ENCODE measurements at places on chromosomes 7 and 10.

DNA sequence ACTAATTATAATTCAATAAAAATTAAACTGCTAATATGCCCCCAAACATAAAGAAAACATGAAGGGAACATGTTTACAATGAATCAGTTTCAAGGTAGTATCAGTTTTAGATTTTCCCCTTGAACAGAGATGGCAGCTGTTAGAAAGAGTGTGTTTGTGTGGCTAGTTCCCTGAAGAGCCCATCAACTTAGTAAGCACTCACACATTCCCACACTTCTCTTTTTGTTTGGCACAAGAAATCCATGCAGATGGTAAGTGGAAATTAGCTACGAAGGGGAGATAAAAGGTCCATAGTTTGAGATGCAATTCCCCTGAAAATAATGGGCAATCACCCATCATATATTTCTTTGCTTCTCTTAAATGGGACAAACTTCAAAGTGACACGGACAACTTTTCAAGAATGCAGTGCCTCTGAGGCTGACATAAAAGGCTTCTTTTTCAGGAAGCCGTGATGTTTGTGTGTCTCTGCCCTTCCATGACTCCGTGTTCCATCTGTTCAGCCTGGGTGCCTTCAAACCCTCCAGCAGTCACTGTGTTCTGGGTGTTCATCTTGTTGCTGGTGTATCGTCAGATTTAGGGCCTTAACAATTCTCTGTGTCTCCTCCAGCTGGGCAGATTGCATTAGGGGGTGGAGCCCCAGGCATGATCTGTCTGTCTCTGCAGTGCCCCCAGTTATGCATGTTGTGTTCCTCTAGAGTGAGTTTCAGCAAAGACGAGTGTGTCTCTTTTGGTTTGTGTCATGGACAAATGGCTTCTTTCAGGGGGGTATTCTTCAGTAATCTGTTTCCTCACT is 259.5 kb upstream of the NPY start:
- no peak for DNase-seq

DNA sequence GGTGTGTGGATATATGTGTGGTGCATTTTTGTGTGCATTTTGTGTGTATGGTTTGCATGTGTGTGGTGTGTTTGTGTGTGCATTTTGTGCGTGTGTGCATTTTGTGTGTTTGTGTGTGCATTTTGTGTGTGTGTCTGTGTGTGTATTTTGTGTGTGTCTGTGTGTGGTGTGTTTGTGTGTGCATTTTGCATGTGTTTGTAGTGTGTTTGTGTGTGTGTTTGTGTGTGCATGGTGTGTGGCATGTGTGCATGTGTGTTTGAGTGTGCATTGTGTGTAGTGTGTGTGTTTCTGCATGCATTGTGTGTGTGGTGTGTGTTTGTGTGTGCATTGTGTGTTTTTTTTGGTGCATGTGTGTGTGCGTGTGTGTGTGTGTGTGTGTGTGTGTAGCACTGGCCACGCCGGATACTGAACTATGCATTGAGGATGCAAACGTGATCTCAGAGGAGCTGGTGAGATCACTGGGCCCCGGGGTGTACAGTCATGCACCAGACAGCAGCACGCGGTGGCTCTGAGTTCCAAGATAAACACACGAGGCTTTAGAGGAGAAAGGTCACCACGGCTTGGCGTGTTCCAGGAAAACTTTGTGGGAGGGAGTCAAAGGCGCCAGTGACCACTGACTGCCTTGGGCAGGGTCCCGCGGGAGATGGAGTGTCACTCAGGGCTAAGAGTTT is 106.6 kb upstream of the SHH start:
- DNase-seq = no peak

DNA sequence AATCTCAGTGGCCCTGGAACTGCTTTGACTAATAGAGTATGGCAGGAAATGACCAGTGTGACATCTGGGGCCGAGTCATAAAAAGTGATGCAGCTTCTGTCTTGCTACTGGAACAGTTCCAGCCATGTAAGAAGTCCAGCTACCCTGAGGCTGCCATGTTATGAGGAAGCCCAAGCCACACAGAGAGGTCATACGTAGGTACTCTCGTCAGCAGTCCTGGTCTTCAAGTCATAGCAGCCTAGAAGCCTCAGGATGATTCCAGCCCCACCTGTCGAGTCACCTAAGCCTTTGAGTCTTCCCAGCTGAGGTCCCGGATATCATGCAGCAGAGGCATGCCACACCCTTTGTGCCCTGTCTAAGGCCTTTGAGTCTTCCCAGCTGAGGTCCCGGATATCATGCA is 92.1 kb downstream of the PPP1R3C start:
- DNase-seq = no peak

DNA sequence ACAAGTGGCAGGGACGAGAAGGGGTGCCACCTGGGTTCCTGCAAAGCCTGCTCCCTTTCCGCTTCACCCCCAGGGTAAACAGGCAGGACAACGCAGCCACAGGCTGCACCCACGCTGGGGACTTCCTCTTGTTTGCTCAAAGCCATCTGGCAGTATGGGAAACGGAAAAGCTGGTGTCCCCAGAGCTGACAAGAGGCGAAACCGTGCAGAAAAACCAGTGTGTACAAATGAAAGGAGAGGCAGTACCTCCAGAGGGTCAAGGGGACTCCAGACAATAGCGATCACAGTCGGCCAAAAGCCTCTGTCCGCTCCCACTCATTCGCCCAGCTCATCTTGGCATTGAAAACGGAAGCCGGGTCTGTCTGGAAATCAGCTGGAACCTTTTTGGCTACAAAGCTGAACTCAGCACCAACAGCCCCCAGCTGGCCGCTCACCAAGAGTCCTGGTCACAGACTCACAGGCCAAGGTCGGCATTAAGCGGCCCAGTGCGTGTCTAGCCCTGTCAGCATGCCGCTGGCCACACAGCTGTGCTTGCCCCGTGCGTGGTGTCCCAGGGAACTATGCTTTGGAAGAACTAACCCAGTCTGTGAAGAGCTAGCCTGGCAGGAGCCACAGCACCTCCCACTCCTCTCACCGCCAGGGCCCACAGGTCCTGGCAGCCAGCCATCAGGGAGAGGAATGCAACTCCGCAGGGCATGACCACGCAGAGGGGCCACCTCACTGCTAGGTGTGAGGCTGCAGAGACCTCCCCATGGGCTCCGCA is 10.4 kb downstream of the TNS3 start:
- peak; percentile 49 for DNase-seq

DNA sequence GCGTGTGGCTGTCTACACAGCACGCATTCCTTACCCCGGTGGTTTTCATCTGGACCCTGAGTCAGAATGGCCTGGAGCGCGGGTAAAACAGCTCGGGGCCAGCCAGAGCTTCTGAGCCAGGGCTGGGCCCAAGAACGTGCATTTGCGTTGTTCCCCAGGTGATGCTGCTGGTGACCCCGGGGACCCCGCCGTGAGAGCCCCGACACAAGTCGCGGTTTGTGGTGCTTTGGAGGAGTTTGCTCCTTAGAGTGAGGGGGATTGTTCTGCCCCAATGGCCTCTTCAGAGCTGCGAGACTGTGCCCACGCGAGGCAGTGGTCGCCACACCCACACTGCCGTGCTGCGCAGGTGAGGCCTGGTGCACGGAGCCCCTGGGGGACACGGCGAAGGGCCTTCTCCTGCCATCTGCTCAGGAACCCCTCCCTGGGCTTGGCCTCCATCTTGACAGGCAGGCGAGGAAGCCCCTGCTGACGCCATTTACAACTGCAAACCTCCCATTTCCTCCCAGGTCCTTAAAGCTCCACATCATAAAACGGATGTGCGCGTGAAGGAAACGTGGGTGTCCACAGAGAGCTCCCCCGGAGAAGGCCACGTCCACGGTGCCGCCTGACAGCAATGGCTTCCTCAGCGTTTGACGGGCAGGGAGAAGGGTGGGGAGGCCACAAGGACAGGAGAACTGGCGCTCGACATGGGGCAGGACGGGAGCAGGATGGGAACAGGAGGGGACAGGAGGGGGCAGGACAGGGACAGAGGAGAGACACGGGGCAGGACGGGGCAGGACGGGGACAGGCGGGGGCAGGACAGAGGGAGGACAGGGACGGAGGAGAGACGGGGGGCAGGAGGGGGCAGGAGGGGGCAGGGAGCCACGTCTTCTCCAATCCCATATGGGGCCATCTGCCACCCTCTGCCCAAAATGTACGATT is 477.2 kb downstream of the DNAJB6 start:
- no peak for DNase-seq

DNA sequence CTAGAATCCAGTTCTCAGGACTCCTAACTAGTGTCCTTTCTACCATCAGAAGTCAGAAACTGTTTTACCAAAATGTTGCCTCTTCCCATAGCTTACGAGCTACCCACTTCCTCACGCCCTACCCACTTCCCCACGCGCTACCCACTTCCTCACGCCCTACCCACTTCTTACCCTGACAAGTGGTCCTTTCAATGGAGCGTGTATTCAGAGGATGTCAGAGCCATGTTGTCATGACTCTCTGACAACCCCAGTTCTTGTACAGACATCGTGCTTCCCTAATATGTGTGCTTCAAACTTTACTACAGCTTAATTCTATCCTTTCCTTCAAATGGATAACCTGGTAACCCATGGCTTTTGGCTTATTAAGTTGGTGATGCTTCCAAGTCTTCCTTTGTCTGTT is 84.8 kb upstream of the PHF14 start:
- no peak for DNase-seq

DNA sequence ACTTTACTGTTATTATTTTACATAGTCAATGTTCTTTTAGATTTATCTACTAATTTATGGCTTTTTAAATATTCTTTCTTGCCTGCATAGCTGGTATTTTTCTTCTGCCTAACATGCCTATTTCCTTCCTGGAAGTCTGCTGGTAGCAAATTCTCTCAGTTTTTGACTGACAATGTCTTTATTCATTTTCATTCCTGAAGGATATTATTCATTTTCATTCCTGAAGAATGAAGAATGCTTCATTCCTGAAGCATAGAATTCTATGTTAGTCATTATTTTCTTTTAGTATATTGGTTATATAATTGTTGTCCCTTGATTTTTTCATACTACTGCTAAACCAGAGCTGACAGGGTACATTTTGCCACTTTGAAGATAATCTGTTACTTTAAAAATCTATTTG is 41.8 kb downstream of the TMEM168 start:
- DNase-seq = no peak

DNA sequence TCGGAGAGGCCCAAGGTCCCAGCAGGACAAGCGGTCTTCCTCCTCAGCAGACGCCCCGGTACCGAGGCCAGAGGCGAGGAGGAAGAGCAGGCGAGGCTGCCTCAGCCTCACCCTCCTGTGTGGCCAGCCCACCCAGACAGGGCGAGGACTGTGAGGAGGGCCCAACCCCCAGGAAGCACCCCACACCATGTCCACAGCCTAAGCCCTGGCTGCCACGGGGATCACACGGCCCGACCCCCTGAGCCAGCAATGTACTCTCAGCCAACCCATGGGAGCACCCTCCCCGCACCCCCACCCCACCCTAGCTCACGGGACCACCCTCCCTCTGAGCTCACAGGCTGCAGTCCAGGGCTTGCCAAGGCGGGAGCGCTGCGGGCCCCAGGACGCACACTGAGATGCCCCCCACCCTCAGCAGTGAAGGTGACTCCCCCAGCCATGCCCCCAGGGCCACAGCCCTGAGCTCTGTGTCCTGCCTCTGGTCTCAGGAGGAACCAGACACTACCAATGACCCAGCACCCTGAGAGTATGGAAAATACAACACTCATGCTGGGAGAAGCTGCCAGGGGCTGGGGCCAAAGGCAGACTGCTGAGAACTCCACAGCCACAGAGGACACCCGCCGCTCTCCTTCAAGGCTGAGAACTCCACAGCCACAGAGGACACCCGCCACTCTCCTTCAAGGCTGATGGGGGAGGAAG is 93.6 kb downstream of the MAD1L1 start:
- DNase-seq = no peak

DNA sequence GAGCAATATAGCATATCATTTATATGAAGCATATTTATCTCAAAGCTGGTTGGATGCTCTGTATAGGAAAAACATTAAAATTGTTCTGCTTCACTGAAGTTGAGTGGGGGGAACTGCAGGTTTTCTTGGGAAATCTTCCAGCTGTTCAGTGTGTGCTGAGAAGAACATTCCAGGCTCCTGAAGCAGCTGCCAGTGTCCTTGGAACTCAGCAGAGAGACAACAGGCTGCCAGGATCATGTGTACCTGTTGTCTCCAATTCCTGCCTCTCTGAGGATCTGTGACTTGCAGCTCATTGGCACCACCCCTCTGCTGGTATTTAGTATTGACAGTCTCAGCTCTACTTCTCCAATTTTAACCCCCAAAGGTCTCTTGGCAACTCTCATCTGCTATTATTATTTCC is 42.3 kb upstream of the PRKG1 start:
- DNase-seq = no peak

GRCh38 chr10:103096130-103096529 is 96.9 kb downstream of the NT5C2 start:
- no peak for DNase-seq

GRCh38 chr7:147909431-147910148 is 681.0 kb upstream of the C7orf33 start:
- DNase-seq = no peak

DNA sequence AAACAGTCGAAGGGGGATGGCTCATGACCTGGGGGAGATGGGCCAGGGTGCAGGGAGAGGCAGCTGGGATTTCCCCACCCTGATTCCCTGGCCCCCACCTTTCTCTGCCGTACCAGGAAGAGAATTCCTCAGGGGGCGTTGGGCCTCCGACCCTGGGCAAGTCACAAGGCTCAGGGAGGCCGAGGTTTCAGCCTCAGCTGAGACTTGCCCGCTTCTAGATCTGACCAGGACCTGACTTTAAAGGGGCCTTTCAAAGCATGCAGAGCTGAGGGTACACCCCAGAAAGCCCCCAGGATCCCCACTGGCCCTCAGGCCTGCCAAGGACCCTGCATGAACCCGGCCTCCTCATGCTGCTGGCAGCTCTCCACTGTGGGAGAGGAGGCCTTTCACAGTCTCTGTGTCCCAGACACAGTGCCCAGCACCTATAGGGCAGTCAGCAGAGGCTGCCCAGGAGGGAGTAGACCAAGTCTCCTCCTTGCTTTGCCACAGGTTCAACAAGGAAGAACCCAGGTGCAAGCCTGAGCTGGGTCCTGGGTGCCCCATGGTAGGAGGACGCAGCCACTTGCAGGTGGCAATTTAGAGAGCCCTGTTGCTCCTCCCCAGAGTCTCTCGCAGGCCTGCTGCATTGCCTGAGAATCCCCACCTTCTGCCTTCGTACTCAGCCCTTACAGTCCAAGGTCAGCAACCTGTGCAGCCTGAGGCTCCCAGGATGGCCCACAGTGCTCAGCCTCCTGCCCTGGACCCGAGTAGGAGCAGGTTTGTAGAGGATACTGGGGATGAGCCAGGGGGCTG is 89.3 kb downstream of the CHST15 start:
- no peak for DNase-seq

GRCh38 chr7:15279640-15280039 is 282.2 kb downstream of the AGMO start:
- no peak for DNase-seq

GRCh38 chr10:24825551-24825950 is 101.9 kb upstream of the ARHGAP21 start:
- no peak for DNase-seq

All from NCI-H1417 treated with DMSO at 0.1 percent for 48 hours (cell line).